ENCODE measurements at places on chromosomes 16 and 17. TPM values are rescaled to one million over a fixed set of nuclear protein-coding genes. Genes with fewer than 3 reads are reported as not detected.
A peak's percentile ranks its signal among the peaks of the same experiment; 100 is the strongest.

- no peak overlapping the region for H3K27ac ChIP-seq
- DNase-seq = no peak
- no peaks in the 10 kb centered on the region for H3K36me3 ChIP-seq
- H3K4me1 ChIP-seq = no peaks in the 10 kb centered on the region
Measured at GRCh38 chr17:20235747-20236146, 226.6 kb downstream of the SPECC1 start.

DNA sequence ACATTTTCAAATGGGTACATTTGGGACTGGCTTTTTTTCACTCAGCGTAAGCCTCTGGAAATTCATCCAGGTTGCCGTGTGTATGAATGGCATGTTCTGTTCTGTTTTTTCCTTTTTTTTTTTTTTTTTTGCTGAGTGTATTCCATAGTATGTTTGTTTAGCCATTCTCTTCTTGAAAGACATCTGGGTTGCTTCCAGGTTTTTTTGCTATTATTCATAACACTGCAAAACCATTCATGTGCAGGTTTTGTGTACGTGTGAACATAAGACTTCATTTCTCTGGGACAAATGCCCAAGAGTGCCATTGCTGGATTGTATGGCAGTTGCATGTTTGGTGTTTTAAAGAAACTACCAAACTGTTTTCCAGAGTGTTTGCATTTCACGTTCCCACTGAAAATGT is 335.9 kb upstream of the TNRC6C start:
- H3K27ac ChIP-seq = no peak overlapping the region
- no peaks in the 10 kb centered on the region for H3K4me1 ChIP-seq
- no peak overlapping the region for H3K4me3 ChIP-seq
- DNase-seq = no peak
- H3K36me3 ChIP-seq = no peaks in the 10 kb centered on the region

- no peaks in the 10 kb centered on the region for H3K36me3 ChIP-seq
- peaks cover 35% of the 10 kb centered on the region for H3K4me1 ChIP-seq
- DNase-seq = no peak
- H3K27me3 ChIP-seq = no peaks in the 10 kb centered on the region
- no peak overlapping the region for H3K4me3 ChIP-seq
Measured at GRCh38 chr17:64016231-64016784, 4.1 kb downstream of the ICAM2 start.

DNA sequence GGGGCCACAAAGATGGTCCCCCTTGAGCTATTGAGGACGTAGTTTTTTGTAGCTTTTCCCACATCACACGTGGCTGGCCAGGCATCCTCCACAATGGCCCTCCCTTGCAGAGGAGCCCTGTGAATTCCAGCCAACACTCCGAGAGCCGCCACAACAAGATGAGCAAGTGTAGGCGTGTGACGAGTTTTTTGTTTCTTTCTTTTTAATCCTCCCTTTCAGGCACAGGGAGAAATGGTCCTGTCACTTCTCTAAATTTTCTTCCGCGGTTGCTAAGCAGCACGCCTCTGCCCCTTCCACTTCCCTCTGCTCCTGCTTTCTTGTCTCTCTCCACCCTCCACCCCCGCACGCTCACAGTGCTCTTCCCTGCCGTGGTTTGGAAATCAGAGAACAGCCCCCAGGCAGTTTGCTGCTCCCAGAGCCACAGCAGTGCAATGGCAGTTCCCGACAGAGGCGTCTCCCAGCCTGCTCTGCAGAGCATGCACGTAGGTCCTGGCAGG is 68.0 kb upstream of the MRTFB start:
- no peaks in the 10 kb centered on the region for H3K36me3 ChIP-seq
- no peak overlapping the region for H3K27ac ChIP-seq
- DNase-seq = peak; percentile 72
- H3K4me1 ChIP-seq = peaks cover 20% of the 10 kb centered on the region
- no peaks in the 10 kb centered on the region for H3K27me3 ChIP-seq

- no peak overlapping the region for H3K27ac ChIP-seq
- H3K4me1 ChIP-seq = no peaks in the 10 kb centered on the region
- H3K36me3 ChIP-seq = no peaks in the 10 kb centered on the region
- no peaks in the 10 kb centered on the region for H3K27me3 ChIP-seq
- no peak overlapping the region for H3K4me3 ChIP-seq
- DNase-seq = no peak
Measured at GRCh38 chr16:22753451-22753850, 60.5 kb upstream of the HS3ST2 start.

DNA sequence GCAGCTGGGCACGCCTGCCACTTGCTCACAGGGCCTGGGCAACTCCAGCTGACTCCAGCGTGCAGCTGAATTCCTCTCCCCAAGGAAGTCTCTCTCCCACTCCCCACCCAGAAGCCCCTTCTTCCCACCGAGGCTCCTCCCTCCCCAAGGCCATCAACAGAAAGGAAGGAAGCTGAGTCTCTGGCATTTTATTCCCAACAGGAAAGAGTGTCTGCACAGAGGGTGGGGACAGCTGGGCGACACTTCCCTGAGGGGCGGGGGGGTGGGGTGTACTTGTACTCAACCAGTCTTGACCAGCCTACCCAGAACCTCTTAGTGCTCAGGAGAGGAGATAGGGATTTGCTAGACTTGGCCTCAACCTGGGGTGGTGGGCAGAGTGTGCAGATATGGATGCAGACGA is at the start of gene EXOC3L1:
EXOC3L1 (minus strand) TSS at position 96 of the 400 bp plus-strand sequence. CDS start 460 bp downstream, outside the sequence.
- H3K4me3 ChIP-seq = peak within 1 kb of the TSS; percentile 54
- peaks cover 34% of the 10 kb centered on the region for H3K36me3 ChIP-seq
- H3K27ac ChIP-seq = peak within 1 kb of the TSS; percentile 11
- no peaks in the 10 kb centered on the region for H3K27me3 ChIP-seq
- peaks cover 83% of the 10 kb centered on the region for H3K4me1 ChIP-seq

Gene ZG16B
- 1.5 TPM for polyA plus RNA-seq

Gene PLEKHG4
- polyA plus RNA-seq = 11.3 TPM

Gene KCNJ18
- polyA plus RNA-seq = not detected
